ENCODE measurements at places on chromosomes 2 and 18. TPM values are rescaled to one million over a fixed set of nuclear protein-coding genes. Genes with fewer than 3 reads are reported as not detected.

DNA sequence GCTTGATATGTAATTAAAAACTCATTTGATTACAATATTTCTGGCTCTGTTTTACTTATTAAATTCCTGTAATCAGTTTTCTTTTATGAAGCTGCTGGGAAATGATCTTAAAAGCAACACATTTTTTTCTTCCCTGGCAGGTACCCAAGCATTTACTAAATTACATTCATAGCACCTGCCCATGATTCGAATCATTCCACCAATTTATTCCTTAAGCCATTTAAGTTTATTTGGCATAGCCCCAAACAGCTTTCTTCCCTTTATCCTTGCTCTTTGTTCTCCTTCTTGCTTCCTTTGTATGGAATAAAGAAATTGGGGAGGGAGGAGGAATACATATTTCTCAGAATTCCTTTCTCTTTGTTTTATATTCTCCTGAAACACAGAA lies 241.3 kb downstream of the AGPS start:
- DNase-seq, result no peak

DNA sequence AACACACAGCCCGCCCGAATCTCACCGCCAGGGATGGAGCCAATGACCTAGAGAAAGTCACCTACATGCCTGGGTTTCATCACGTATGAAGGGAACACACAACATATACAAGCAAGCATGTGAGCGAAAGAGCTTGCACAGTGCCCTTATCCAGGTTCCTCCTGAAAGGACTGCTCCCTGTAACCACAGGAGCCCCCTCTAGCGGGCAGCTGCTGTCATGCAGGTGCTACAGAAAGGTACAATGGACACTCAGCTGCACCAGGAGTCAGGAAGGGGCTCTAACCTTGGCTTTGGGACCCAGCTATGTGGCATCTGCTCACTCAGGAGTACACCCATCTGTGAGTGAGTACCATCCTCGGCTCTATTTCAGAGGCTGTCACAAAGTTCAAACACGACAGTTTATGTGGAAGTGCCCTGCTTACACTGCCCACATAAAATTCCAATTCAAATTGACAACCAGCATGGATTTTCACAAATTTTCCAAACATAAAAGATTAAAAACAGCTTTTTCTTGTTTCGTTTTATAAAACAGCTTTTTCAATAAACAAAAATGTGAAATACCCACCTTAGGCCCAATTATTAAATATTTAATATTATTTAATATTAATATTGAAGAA lies 3.5 kb downstream of the NDUFA10 start:
- peak; percentile 35 for DNase-seq

- DNase-seq, result no peak
These were observed 107.9 kb downstream of the B3GNT2 start for GRCh38 chr2:62303788-62304187.

DNA sequence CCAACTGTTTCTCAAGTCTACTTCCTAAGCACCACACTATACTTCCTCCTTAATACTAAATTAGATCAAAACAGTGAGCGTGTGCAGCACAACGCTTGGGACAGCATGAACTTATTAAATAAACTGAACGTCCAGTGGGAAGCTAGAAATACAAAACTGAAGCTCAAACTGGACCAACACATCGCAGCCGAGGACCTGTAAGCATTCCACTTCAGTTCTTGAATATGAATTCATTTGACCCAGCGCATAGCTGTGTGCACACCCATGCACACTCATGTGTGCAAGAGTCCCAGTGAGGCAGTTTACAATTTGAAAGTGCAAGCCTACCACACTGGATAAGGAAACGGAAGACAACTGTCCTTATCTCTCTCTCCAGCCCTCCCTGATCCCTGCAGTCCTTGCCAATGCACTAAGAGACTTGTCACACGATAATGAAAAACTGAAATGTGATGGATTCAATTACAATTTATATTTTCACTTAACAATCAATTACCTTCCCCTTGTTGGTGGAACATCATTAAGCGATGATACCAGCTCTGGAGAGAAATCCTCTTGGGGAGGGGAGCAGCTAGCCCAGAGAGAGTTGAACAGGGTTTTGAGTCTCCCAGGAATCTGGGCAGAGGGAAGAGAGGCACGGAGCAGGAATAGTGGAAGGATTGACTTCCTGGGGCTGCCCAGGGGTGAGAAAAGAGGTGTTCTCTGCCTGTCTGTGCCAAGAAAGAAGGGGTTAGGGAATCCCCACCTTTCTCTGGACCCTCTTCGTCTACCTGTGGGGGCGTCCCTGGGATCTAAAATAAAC lies 186.5 kb upstream of the KLHL29 start:
- DNase-seq, result no peak

- DNase-seq, result no peak
These were observed 34.8 kb downstream of the SF3B1 start for GRCh38 chr2:197399887-197400540.

DNA sequence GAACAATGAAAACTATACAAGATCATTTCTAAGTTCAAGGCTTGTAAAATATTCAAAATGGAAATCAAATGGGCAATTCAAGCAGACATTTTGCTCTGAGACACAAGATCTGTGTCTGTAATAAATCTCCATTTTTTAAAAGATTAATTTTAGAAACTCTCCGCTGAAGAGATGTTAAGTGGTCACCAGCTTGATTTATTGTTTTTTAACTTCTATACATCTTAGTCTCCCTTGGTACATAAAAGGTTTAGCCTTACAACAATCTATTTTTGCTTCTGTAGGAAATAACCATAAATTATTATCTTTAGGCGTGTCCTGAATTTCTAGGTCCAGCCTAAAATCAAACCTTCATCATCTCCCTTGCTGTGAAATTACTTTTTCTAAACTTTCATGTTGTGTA lies 553.6 kb downstream of the NRXN1 start:
- no peak for DNase-seq

DNA sequence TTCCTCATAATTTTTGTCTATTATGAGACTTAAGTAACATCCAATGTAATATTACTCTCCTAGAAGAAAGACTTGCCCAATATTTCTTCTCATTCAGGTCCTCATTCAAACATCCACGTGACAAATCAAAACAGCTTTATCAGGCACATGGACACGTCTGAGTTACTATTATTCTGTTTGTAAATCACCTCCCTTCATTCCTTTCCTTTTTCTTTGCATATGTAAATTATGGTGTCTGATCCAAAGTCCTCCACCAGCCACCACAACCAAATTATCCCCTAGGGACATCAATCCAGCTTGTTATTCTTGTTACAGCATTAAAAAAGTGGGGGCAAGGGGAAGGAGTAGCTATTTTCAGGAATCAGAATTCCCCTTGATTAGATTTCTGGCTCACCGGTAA lies 7.1 kb downstream of the TMEM163 start:
- no peak for DNase-seq

- peak; percentile 75 for DNase-seq
These were observed 10.3 kb downstream of the PTPRN start for GRCh38 chr2:219298759-219299371.

GRCh38 chr2:147531269-147531668 lies 313.6 kb upstream of the ACVR2A start:
- no peak for DNase-seq

GRCh38 chr18:70421471-70422390 lies 132.9 kb downstream of the SOCS6 start:
- no peak for DNase-seq

DNA sequence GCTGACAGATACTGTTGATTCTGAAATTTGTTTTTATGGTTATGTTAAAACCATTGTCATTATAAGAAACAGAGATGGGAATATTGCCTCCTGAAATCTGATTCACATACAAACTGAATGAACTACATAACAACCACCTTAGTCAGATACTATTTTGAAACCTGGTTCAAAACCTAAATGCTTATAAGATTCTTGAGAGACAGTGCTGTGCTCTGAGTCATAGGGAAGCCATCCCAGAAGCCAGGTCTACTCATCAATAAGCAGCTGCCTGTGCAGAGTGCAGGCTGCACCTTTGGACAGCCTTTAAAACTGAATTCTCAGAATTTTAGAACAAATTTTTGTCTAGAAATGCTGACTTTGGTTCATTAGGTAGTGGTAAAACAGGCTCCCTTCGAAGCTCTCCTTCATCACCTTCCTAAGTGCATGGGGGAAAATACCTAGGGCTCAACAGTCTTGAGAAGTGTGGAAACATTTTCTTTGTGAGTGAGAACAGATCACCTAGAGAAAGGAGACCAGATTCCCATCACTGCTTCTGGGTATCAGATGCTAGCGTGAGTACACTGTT lies at the start of gene SERPINB7:
TSS of gene SERPINB7 (plus strand) at position 253 of the 565 bp plus-strand sequence. CDS start 6,955 bp downstream, outside the sequence.
- no peak for DNase-seq

GRCh38 chr2:180970016-180970415 lies 10.4 kb upstream of the UBE2E3 start:
- no peak for DNase-seq

WDSUB1 gene
- polyA plus RNA-seq, result 29.9 TPM

BCL11A gene
- polyA plus RNA-seq, result 12.7 TPM
